ENCODE measurements at places on chromosomes 7 and 10.

DNA sequence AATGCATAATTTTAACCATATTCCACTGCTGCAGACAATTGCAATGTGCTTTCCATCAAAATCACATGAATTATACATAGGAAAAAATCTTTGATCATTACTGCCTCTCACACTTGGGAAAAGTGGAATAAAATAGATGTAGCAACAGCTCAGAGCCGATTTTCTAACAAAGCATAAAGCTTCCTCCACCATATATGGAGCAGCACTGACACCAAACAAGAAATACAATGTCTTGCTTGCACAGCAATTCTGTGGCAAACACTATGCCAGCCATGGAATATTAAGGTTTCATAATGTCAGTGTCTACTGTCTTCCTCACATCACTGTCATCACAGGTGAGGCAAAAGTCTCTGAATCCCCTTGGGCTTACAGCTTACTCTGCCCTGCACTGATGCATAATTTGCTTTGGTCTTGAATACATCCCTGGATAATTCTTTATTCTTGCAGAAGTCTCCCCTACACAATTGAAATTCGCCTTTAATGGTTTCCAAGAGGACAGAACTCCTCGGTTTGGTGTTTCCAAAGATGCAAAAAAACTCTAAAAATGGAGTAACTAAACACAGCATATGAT, 198.5 kb downstream of the CACNA2D1 start:
- DNase-seq: no peak

- peak; percentile 35 for DNase-seq
These were observed 156.6 kb upstream of the LYZL2 start for GRCh38 chr10:30786131-30786530.

GRCh38 chr7:105011831-105012502, 2.0 kb upstream of the KMT2E start:
- no peak for DNase-seq

DNA sequence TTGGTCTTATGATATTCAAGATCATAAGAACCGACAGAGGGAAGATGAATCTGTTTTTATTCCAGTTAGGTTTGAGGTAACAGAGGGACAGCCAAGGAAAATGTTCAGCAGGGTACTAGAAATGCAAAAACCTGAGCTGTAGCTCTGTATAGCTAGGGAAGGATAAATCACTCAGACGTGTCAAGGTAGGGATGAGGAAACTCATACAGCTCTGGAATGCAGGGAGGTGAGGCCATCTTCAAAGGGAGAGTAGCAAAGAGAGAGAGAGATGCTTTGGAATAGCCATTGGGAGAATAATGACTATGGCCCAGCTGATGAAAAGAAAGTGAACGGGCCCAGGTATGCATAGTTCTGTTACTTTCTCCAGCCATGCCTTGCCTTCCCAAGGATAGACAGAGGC, 77.8 kb downstream of the PAX2 start:
- DNase-seq: no peak

DNA sequence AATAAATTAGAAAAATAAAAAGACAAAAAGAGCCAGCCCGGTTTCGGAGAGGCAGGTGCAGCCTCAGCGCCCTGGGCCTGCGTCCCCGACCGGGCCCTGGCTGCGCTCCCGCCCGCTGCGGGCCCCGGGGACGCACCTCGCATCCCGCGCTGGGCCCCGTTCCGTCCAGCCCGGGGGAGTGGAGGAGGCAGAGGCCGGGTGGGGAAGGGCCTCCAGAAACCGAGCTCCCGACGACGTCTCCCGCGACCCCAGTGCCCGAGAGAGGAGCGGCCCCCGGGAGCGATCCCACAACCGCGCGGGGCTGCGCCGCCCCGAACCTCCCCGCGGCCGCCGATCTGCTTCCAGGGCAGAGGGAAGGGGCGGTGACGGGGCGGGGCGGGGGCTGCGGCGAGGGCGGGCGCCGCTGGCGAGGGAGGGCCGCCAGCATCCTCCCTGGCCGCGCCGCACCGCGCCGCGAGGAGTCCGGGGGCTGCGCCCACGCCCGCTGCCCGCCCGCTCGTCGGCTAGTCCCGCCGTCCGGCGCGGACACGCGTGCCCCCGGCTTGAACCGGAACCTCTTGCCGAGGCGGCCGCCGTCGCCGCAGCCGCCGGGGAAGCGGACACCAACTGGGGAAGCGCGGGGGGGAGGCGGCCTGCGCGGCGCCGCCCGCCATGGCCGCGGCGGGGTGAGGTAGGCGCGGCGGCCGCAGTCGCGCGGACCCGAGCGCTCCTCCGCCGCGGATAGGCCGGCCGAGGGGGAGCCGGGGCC, at the start of gene CCNY:
CCNY (plus strand) TSS at position 426 of the 748 bp plus-strand sequence. CDS start 545 bp downstream, outside the sequence.
- peak; percentile 71 for DNase-seq

- DNase-seq: peak; percentile 95
These were observed 13.3 kb upstream of the DDIT4 start for GRCh38 chr10:72260239-72260975.

- DNase-seq: no peak
These were observed 623 bp upstream of the CEP41 start for GRCh38 chr7:130441408-130441869.

DNA sequence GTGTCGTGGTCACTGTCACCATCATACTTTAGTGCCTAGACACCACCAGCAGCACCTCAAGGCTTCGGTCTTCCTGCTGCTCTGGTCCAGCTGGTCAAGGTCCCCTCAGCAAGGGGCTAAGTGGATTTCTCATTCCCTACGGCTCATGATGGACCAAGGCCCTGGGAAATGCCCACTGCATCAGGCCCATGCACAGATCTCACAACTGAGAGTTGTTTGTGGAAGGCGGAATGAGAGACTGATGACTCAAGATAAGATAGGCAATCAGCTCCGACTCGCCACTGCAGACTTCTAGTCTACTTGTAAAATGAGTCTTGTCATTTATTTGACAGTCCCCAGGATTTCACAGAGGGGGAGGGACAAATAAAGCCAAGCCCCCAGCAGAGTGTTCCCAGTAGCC, 108.4 kb upstream of the TBX20 start:
- no peak for DNase-seq

DNA sequence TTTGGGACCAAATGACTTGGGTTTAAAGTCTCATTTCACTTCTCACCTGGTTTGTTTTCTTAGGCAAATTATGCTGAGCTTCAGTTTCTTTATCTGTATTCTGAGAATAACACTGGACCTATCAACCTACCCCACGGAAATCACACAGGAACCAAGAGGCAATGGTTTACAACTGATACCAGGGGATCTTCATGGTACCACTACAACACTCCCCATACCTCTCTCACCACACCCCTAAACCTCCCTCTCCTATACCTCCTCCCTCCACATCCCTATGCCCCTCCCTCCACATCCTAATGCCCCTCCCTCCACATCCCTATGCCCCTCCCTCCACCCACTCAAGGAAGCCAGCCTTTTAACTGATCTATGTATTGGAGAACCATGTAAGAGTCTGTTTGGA, 9.9 kb downstream of the FAM204A start:
- no peak for DNase-seq

DNA sequence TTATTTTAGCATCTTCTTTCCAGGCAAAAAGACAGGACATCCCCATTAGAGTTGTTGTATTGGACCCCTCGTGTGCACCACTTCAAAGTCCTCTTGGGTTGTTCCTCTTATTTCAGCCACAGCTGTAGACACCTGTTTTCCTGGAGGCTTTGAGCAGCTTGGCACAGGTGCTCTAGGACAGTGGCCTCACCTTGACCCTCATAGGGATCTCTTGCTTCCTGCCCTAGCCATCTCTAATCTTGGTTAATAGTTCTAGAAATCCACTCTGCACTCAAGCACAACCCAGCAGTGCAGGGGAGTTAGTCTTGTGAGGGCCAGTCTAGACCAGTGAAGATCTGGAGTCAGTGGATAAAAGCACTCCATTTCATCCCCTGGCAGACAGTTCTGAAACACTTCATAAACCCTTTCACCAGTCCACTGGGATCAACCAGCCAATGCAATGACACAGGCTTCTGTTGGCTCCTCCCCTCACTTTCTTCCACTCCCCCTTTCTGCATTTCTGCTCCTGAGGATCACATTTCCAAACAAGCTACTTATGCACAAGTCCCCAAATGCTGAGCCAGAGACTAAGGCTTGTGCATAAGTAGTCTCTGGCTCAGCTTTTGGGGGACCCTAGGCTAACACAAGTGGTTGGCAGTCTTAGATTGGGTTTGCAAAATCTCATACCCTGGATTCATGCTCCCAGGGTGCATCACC, 131.5 kb upstream of the LAMB4 start:
- DNase-seq: no peak

DNA sequence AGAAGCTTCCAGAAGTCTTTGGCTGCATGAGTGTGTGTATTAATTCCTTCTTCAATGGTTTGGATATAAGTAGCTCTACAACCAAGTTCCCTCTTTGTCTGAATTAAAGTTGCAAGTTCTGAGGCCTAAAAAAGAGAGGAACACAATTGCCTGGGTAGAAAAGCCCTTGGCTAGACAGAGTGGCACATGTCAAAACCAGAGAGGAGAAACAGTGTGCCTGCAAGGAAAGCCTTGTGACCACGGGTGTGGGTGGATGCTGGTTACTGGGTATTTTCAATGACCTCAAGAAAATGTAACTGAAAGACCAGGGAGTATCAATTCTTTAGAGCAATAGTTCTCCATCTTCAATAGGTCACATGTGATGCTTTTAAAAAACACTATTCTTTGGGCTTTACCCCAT, 148.3 kb downstream of the SVIL start:
- no peak for DNase-seq

- DNase-seq: peak; percentile 24
These were observed 28.8 kb downstream of the CACUL1 start for GRCh38 chr10:118725886-118726500.

DNA sequence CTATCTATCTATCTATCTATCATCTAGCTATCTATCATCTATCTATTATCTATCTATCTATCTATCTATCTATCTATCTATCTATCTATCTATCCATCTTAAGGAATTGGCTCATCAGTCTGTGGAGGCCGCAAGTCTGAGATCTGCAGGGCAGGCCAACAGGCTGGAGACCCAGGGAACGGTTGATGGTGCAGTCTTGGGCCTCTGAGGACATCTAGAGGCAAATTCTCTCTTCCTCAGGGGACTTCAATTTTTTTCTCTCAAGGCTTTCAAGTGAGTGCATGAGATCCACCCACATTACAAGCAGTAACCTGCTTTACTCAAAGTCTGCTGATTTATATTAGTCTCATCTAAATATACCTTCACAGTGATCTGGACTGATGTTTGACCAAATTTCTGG, 197.0 kb downstream of the GLRX3 start:
- DNase-seq: no peak

DNA sequence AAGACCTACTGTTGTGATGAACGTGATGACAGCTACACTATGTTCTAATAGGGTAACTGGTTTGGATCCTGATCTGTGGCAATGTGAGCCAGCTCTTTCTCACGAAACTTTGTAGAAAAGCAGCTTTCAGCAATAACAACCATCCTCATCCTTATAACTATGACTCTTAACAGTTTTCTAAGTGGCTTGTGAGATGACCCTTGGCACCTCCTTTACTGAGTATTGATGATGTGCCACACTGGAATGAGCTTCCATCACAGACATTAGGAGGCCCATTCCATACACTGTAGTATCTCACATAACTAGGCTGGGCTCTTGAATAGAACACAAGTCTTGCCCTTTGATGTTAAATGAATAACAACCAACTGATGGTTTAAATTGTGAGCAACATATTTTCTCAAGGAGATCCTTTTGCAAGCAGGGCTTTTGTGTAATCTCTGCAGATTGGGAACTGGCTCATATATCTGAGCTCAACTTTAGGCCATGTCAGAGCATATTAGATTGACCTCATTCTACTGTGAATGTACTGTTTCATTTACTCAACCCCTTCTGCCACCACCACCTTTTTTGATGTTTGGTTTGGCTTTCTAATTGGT, 46.4 kb downstream of the MYPN start:
- peak; percentile 22 for DNase-seq
